ENCODE measurements at places on chromosomes 1 and 21. TPM values are rescaled to one million over a fixed set of nuclear protein-coding genes. Genes with fewer than 3 reads are reported as not detected.

DNA sequence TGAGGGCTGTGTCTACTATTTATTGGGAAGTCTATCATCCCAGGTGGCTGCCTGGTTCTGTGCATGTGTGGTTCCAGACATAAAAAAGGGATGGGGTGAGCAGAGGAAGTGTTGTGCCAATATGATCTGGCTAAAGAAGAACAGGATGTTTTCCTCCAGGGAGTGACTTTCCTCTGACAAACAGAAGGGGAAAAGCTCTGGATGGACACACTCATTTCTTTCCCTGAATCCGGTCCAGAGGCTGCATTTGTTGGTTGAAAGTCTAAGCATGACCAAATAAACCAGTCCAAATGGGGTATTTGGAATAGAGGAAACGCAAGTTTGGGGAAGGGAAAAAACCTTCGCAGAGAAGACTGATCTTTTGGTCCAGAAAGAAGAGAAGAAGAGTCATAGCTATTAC is 12.7 kb downstream of the GREM2 start:
- DNase-seq = no peak

Gene PRDX1
- 269 TPM for total RNA-seq

Gene LCE7A
- not detected for total RNA-seq

DNA sequence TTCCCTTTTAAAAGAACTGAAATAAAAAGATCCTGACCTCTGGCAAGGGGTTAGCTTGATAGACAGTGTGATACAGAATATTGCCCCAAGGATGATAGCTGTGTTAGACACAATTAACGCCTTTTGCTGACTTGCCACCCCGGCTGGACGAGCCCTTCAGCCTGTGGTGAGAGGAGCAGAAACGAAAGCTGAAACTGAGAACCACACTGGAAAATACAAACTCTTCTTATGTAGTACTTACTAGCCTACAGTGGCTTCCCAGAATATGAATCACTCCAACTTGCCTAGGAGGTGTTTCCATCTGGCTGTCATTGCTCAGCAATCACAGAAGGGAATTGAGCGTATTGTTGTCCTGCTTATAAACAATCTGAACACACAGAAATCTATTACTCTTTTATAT is 22.9 kb downstream of the SAMSN1 start:
- peak; percentile 31 for DNase-seq

- no peak for DNase-seq
Measured at GRCh38 chr21:27426196-27426595, 459.3 kb upstream of the ADAMTS5 start.

Gene F3
- total RNA-seq = not detected

Gene AMY2A
- not detected for total RNA-seq

GRCh38 chr1:70153739-70154138 is 51.6 kb downstream of the LRRC40 start:
- no peak for DNase-seq

GRCh38 chr21:45830720-45831366 is 150.7 kb upstream of the COL6A1 start:
- DNase-seq = no peak

DNA sequence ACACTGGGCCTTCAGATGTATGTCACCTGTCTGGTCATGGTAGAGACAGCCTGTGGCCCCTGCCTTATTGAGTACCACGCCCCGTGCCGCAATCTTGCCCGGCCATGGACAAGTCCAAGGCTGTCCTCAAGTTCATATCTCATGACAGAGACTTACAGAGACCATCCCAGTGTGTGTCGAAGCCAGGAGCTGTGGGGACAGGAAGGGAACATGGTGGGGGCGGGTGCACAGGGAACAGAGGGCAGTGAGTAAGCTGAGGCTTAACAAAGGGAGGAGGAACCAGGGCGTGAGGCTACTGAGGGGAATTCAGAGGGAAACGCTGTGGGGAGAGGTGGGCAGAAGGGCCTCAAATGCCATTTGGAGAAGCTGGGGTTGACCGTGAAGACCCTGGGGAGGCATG is 75.8 kb downstream of the ALPL start:
- DNase-seq = no peak

Gene ADAMTS4
- 1.3 TPM for total RNA-seq
